ENCODE measurements at places on chromosomes 5 and 9. TPM values are rescaled to one million over a fixed set of nuclear protein-coding genes. Genes with fewer than 3 reads are reported as not detected.

Gene SLC4A9
- 0.23 TPM for total RNA-seq

Gene CNTRL
- 23.6 TPM for total RNA-seq

Gene SAXO1
- total RNA-seq: not detected

Gene FAM169A
- 21.1 TPM for total RNA-seq

Gene IFNK
- total RNA-seq: not detected

Gene CCDC107
- total RNA-seq: 13.5 TPM

Gene PCDHB15
- total RNA-seq: 10.5 TPM

Gene TMEM232
- total RNA-seq: 3.1 TPM

Gene DNM1
- total RNA-seq: 8.0 TPM

Gene RGS7BP
- total RNA-seq: 0.23 TPM

Gene ZFP37
- total RNA-seq: 4.2 TPM

Gene DDX31
- 15.8 TPM for total RNA-seq

Gene TMEM174
- not detected for total RNA-seq

Gene NEUROG1
- total RNA-seq: not detected

Gene SWI5
- total RNA-seq: 26.8 TPM

Gene SOX30
- total RNA-seq: 0.15 TPM

Gene RASGRF2
- 2.5 TPM for total RNA-seq

Gene PCDHB5
- total RNA-seq: 7.8 TPM

Gene PCDHAC1
- 7.5 TPM for total RNA-seq

Gene FGD3
- total RNA-seq: 1.1 TPM

Gene MEIKIN
- total RNA-seq: not detected

Gene FAM221B
- not detected for total RNA-seq

Gene CTSV
- total RNA-seq: 20.4 TPM

Gene IFNA21
- not detected for total RNA-seq

Gene SYNPO
- total RNA-seq: 94.3 TPM

Gene IFT74
- total RNA-seq: 6.5 TPM

Gene ZNF658
- 10.0 TPM for total RNA-seq

Gene ADAMTS16
- total RNA-seq: 27.8 TPM

Gene CLIC3
- total RNA-seq: not detected

Gene CDH10
- total RNA-seq: 15.8 TPM

Gene HMMR
- 8.6 TPM for total RNA-seq

Gene POLE3
- 28.7 TPM for total RNA-seq

Gene ADAMTSL1
- 18.2 TPM for total RNA-seq

Gene MPDZ
- total RNA-seq: 97.0 TPM

Gene IL5
- not detected for total RNA-seq

Data from endothelial cell (in vitro differentiated cells).